ENCODE measurements at places on chromosomes 5 and 9. TPM values are rescaled to one million over a fixed set of nuclear protein-coding genes. Genes with fewer than 3 reads are reported as not detected.

DNA sequence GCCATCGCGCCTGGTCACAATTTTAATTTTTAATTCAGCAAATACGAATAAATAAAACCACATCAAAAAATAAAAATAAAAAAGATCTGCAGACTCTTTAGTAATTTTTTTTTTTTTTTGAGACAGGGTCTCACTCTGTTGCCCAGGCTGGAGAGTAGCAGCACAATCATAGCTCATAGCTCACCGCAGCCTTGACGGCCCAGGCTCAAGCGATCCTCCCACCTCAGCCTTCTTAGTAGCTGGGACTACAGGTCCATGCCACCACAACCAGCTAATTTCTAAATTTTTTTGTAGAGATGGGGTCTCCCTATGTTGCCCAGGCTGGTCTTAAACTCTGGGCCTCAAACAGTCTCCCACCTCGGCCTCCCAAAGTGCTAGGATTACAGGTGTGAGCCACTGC lies 14.2 kb downstream of the NANS start:
- DNase-seq: no peak

DNA sequence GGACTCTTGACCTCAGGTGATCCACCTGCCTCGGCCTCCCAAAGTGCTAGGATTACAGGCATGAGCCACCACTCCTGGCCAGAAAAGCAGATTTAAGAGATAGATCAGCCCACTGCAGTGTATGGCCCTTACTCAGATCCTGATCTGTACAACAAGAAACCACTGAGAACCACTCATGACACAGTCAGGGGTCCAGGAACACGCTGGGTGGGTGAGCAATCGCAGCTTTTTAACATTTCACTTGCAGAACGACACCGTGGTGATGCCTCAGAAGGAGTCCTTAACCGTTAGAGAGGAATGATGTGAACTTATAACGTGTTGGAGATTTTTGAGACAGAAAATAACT lies 45.3 kb upstream of the NSMF start:
- DNase-seq: no peak

GRCh38 chr5:41955432-41956024 lies 30.4 kb downstream of the FBXO4 start:
- no peak for DNase-seq

- DNase-seq: peak; percentile 62
Measured at GRCh38 chr5:77367741-77368140, 124.4 kb downstream of the WDR41 start.

Gene LHX3
- total RNA-seq: not detected

- DNase-seq: no peak
Measured at GRCh38 chr9:76559286-76559685, 100.3 kb downstream of the GCNT1 start.

DNA sequence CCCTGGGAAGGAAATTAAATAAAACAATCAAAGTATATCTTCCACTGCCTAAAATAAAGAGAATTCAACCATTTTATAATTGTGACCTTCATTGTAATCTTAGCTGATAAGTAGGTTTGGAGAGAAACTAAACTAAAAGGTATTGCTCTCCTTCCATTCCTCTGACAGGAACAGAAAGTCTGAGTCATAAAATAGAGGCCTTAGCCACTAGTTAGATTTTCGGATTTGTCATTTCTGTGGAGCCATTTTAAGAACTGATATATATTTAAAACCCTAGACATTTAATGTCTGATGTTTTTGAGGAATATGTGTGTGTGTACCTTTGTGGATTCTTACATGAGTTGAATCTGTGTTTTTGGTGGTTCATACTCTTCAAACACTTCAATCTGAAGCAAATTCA lies 11.8 kb upstream of the TMC1 start:
- DNase-seq: peak; percentile 51

Gene CDX1
- not detected for total RNA-seq

- no peak for DNase-seq
Measured at GRCh38 chr9:21465859-21466518, 16.1 kb downstream of the IFNE start.

Gene LEAP2
- total RNA-seq: 1.9 TPM

Gene WDR38
- total RNA-seq: not detected

DNA sequence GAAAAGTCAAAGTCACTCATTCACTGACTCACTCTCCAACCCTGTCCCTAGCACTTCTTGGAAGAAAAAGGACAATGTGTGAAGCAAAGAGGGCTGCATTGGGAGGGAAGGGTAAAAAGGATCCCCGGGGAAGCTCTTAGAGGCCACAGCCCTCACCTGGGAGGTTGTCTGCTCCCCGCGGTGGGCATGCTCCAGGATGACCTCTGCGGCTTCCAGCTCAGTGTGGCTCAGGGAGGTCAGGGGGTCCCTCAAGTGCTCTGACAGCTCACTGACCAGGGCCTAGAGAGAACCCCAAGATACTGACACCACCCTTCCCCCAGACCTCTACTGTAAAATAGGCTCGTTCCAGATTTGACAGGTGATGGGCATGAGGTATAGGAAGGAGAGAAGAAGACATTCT lies 4.0 kb downstream of the FCHSD1 start:
- DNase-seq: no peak

DNA sequence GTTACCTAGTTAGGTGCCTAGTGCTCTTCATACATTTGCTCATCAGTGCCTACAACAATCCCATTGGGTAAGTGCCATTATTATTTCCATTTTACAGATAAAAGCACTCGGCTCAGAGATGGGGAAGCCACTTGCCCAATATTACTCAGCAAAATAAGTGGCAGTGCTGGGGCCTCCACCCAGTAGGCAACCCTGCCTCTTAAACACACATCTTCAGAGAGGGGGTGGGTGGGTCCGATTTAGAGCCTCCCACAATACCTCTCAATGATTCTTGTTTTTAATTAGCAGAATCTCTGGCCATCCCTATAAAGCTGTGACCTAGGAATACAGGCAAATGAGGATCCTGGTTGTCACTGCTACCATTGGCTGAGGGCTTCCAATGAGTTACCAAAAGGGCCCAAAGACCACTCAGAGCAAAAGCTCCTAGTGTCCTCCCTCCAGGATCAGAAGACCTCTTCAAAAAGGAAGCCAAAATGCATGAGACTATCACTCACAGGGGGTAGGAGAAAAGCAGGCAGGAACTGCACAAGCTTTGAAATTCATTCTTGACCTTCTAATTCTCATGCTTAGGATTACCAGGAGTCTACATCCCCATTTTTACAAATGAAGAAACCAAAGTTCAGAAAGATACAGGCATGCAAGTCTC lies 36.1 kb upstream of the UBE2D2 start:
- no peak for DNase-seq

DNA sequence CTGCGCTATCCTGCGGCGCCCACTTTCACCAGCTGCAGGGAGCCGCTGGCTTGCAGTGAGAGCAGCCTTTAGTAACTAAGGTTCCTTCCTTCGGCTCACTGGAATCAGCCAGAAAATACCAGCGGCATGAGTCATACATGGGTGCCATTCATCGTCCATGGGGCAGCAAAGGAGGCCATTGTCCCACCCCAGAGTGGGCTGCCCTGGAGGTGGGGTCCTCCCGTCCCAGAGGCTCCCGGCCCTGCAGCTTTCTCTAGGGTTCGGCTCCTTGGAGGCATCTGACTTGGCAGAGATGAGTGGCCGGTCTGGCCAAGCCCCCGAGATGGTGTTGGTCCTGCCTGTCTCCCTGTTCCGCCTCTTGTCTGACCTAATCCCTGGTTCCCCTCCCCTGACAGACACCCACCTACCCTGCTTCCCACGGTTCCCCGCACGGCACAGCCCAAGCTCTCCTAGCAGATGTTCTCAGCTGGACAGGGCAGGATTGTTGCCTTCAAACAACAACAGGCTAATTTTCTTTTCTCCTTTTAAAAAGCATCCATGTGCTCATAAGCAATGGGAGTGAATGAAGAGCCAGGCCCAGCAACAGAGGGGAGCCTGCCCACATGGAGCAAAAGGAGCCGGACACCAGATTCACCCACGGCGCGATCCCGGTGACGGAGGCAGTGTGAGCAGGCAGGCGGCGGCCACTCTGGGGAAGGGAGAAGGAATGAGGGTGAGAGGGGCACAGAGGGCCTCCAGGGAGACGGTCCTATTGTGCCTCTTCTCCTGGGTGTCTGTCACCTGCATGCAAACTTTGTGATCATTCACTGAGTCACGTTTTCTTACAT lies 97.0 kb upstream of the COL5A1 start:
- DNase-seq: peak; percentile 95

DNA sequence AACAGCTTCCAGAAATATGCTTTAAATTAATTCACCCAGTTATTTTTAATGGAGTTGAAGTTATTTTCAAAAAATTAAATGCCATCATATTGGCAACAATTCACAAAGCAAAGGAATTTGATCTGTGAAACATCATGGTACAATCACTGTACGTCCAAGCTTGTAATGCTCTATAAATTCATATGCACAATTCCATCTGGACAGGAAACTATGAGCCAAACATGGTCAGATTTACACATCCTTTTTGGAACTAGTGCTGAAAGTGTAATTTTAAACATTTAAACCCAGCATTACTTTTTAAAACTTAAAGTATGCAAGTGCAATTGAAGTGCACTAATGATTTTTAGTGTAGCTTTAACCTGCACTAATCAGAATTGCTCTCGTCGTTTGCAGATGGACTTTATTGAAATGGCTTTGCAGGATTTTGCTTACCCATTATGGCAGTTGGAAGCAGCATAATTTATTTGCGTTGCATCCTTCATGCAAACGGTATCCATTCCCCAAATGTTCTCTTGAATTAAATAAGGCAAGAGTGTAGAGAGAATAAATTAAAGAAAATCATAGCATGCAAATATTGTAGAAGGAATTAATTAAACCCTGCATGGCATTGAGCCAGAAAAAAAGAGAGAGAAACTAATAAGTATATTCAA lies 21.0 kb upstream of the OR13F1 start:
- no peak for DNase-seq

DNA sequence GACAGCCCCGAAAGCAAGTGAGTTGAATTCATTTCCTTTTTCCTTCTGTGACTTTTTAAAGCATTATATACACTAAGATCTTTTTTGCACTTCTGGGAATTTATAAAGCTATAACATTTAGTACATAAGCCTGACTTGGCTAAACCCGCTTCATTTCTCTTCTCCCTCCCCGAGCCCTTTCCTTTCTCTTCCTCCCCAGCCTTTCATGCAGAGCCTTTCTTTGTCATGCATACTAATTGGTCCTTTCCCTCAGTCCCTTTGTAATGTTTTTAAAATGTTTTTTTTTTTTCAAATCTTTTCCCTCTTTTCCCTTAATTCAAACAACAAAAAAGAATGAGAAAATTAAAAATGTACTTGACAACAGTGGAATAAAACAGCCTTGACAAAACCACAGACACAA lies 246.4 kb downstream of the PSAT1 start:
- DNase-seq: no peak

DNA sequence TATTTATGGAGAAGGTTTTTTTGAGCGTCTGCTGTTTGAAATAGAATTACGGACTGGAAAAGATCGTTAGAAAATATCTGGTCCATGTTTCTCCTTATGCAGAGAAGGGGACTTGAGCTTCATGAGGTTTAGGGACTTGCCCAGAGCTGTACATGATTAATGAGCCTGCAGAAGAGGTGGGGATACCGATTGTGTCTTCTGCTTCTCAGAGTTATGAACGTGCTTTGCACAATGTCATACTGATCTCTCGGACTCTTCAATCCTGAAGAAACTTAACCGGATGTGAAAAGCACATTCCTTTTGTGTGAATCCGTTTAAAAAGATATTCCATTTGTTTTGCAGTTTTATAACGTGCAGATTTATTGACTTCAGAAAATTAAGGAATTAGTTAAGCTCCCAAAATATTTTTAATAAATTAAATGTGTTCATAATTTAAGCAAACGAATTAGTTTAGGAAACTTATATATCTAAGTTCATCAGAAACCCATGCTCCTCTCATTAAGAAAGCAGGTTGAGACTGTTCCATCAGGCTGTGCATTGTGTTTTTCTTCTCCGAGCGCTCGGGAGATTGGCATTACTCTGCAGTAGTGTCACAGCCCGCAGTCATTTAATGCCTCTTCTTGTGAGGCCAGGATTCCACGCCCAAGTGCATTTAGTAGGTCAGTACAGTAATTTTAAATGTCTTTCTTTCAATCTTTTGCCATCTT lies 40.8 kb upstream of the MEF2C start:
- DNase-seq: no peak

DNA sequence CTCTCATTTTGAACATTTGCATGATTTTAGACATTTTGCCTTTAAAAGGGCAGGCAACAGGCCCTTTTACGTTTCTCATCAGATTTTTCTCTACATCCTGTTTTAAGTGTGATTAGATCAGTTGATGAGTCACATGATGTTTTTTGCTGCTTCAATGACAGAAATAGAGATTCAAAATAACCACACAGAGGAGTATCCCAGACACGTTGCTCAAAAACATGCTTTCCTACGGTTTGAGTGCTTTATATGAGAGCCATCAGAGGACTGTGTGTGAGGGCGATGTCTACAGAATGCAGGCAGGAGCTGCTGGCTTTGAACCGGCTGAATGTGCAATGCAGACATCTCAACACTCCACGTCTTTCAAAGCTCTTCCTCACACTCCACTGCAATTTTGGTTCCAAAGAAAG lies 42.1 kb downstream of the OTULIN start:
- DNase-seq: peak; percentile 48

Gene LMX1B
- total RNA-seq: 1.8 TPM

DNA sequence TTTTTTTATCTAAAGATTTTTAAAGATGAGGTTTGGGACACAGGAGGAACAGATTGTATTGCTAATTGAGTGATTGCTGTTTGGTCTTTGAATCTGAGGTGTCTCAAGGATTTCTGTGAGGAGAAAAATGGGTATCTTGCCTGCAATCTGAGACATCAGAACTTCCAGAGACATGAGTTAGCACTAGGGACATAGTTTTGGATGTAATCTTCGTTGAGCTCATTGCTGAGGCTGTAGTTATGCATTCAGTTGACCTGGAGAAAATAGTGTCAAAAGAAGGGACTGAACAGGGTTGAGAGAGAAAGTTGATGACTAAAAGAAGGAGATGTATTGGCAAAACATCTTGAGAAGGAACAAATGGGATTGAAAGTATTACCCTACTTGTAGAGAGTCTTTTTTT lies 24.6 kb downstream of the C9orf85 start:
- no peak for DNase-seq

GRCh38 chr5:169303119-169303515 lies 2.2 kb upstream of the SLIT3 start:
- no peak for DNase-seq

GRCh38 chr5:95842854-95843544 lies 20.5 kb upstream of the GLRX start:
- peak; percentile 96 for DNase-seq

DNA sequence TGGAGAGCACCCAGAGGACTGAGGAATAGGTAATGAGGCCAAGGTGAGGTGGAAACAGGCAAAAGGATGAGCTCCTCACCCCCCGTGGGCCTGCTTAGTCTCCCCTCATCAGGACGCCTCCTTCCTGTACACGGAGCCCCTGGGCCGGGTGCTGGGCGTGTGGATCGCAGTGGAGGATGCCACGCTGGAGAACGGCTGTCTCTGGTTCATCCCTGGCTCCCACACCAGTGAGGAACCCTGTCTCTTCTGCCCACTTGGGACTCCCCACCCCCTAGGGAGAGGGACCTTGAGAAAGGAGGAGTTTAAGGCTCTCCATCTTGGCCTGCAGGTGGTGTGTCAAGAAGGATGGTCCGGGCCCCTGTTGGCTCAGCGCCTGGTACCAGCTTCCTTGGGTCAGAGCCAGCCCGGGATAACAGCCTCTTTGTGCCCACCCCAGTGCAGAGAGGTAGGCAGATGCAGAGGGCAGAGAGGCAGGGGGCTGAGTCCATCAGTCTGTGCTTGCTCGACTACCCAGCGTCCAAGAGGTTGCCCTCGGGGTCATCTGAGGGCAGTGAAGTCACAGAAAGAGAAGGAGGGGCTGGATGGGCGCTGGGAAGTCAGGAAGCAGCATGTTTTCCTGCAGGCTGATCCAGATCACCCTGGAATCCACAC lies 7.0 kb downstream of the DOLK start:
- no peak for DNase-seq
